T follicular helper cell (primary cell): ENCODE measurements at places on chromosomes 3 and 15.

DNA sequence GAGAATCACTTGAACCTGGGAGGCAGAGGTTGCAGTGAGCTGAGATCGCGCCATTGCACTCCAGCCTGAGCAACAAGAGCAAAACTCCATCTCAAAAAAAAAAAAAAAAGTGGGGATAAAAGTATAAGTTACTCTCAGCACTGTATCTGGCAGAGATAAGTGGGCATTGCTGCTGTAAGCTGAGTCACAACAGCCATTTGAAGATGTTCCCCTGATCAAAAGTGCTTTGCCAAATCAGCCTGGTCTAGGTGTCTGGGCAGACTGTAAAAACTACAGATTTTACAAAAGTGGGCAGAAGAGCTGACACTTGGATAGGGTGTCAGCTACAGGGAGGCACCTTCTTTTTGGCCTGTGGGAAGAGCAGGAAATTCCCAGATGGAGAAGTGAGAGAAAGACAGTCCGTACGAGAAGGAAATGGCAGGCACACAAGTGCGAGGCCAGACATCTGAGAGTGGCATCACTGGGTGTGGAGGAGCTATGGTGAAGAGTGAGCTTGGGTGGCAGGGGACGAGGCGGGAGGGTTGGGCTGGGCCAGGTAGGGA, 78.5 kb downstream of the TRAK1 start:
- DNase-seq, result no peak

DNA sequence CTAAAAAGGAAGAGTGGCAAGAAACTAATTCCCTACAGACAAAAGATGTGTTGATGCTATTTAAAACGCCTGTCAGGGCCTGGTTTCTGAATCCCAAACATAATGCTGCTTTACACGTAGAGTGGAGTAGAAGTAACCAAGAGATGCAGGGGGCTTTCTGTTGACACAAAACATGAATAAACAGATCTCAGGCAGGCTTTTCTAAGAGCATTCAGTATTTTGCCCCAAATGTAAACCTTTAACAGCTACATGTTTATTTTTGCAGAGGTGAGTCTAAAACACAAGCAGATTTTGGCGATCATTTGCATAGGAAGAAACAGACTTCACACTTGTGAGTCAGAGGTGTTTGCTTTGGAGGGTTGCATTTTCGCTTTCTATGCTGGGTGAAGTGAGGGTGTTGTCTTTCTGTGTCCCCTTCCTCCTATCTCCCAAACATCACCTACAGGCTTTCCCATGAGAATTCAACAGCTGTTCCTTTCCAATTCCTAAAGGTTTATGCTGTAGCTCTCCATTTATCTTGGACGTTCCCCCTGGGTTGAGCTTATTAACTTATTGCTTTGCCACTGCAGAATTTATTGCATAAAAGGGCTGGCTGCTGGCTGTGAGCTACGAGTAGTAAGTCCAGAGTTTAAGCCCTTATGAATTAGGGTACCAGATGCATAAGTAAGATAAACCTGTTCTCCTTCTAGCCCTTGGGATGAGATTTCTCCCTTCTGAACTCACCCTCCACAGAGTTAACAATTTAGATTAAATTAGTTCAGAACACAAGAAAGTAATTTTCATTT, 156.7 kb downstream of the DIPK2A start:
- no peak for DNase-seq

DNA sequence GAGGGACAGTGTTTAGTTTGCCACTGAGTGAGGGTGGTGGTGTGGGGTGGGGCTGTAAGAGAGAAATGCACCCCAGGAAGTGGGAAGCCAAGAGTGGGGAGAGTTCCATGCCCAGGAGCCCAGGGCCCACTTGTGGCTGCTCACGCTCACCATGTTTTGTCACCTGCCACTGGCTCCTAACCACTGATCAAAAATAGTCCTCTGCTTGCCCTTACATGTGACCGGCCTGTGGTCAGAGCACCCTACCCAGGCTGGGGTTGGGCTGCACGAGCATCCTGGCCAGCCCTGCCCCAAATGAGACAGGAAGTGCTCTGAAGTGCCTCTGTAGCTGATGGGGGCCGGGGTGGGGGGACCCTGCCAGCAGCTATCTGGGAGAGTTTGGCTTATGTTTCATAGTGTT, 216.3 kb downstream of the RPLP1 start:
- no peak for DNase-seq

DNA sequence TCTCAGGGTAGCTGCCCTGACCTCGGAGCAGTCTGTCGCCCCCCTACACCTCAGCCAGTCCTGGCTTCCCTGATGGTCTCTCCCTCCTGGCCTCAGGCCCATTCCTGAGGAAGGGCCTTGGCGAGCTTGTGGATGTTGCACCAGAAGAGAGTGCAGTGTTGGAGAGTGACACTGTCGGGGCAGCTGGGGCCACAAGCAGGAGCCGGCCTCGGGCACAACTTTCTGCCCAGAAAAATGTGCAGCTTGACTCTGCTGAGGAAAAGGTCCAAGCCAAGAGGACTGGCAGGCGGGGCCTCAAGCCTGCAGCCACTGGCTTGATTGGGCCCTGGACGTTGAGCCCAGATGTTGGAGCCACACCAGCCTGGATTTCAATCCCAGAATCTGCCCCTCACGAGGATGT, 12.8 kb downstream of the HEMK1 start:
- no peak for DNase-seq

DNA sequence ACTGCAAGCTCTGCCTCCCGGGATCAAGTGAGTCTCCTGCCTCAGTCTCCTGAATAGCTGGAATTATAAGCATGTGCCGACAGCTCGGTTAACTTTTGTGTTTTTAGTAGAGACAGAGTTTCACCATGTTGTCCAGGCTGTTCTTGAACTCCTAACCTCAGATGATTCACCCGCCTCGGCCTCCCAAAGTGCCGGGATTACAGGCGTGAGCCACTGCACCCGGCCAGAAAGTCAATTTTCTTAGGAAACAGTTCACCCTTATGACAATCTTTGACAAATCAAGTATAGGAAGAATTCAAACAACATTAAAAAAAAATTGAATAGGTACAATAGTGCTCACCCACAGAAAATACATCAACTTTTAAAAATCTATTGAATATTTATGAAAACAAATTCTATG, 23.6 kb upstream of the DUT start:
- DNase-seq, result no peak

- DNase-seq, result no peak
Observed at GRCh38 chr15:68789534-68790241, 31.0 kb downstream of the ANP32A start.

- peak; percentile 18 for DNase-seq
Observed at GRCh38 chr15:99100245-99101173, 4.4 kb upstream of the SYNM start.

DNA sequence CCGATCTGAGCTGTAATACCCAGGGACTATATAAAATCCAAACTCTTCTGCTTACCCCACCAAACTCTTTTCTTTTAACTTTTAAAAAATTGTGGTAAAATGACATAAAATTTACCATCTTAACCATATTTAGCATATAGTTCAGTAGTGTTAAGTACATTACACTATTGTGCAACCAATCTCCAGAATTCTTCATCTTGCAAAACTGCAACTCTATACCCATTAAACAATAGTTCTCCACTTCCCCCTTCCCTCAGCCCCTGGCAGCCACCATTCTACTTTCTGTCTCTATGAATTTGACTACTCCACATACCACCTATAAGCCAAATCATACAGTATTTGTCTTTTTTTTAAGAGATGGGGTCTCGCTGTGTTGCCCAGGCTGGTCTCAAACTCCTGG, 38.7 kb downstream of the SENP8 start:
- no peak for DNase-seq

DNA sequence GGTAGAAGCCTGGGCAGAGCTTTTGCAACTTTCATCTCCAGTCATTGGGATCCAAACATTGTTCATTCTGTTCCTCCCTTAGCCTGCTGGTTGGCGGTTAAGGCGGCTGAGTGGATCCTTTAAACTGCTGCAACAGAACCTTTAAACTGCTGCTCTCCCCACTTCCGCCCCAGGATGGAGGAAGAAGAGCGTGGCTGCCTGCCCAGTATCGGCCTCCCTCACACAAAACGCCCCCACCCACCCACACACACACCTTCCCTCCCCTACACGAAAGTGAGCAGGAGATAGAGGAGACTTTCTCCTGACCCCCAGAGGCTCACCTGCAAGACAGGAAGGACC, 460 bp upstream of the ZMAT3 start:
- peak; percentile 18 for DNase-seq
